ENCODE measurements at places on chromosomes 6 and 20.

DNA sequence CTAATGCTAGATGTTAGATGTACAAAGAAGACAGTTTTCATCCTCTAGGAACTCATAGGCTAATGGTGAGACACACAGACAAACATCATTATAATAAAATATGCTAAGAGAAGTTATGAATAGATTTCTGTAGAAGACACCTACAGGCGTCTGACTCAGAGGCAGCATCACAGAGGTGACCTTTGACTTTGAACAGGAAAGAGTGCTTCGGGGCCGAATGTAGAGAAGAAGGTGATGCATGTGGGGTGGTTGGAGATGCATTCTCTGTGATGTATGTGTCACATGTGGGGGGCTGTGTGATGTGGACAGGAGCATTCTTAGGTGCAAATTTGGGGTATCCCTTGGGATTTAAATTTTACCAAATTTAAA, 6.8 kb downstream of the GUCA1A start:
- DNase-seq: no peak

DNA sequence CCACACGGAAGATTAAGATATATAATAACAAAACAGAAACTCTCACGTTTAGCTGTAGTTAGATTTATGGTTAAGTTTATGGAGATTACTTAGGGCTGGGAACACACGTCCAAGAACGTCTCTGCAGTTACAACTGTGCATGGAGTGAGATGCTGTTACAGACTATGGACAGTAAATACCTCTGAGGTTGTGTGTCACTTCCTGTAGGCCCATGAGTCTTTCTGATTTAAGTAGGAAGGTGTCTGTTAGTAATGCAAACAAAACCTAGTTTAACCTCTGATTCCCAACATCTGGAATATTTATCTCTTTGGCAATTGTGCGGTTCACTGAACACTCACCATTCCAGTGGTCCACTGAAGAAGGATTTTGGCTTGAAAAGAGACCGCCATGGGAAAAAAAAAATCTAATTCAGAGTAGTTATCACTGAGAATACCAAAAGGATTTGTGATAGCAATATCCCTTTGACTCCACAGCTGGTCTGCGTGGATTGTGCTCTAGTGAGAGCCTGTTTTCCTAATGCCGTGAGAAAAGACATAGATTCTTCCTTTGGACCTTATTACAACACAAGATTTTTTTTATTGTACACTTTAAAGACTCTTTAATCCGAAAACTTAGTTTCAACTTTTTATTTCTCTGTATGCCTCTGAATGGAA, 478.2 kb upstream of the CITED2 start:
- no peak for DNase-seq

DNA sequence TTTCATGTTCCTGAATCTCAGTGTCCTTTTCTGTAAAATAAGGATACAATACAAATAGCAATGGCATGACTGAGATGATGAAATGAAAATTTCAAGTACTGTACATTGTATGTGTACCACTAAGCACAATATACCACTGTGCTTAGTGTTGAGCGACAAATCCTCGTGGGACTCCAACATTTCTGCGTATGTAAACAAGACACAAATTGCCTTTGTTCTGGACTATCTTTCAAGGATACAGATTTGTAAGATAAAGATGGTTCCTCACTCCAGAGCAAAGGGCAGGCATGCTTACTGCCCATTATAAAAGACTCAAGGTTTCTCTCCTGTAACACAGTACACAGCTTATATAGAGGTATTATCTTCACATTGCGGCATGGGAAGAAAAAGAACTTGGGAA, 6.0 kb downstream of the RARS2 start:
- no peak for DNase-seq

DNA sequence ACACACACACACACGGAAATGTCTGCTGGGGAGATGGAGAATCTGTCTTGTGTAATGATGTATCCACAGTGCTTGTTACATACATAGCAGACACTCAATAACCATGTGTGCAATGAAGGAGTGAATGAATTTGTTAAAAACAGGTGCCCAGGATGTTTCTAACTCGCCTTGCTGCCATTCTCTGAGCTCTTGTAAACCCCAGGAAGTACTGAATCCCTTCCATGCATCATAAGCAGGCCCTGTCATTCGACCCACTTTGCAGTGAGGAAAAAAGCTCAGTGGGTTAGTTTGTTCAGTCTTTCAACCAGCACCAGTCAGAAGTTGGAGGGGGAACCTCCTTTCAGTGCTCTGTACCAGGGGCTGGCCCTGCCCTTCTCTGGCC, 1.4 kb upstream of the KCNK5 start:
- no peak for DNase-seq

DNA sequence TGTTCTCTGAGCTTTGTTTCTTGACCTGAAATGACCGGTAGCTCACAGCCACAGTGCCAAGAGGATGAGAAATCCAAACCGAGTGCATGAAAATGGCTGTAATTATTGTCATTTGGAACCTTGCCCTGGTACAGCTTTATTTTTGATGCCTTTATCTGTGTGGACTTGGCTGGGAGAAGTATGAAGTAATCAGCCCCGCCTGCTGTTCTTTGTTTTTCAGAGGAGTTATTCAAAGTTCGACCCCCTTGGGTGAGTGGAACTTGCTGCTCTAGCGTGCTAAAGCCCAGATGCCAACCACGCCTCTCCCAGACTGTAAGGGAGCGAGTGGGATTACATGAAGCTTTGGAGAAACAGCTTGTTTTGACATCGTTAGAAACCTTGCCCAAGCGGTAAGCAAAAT, 48.3 kb downstream of the ECT2L start:
- DNase-seq: no peak

DNA sequence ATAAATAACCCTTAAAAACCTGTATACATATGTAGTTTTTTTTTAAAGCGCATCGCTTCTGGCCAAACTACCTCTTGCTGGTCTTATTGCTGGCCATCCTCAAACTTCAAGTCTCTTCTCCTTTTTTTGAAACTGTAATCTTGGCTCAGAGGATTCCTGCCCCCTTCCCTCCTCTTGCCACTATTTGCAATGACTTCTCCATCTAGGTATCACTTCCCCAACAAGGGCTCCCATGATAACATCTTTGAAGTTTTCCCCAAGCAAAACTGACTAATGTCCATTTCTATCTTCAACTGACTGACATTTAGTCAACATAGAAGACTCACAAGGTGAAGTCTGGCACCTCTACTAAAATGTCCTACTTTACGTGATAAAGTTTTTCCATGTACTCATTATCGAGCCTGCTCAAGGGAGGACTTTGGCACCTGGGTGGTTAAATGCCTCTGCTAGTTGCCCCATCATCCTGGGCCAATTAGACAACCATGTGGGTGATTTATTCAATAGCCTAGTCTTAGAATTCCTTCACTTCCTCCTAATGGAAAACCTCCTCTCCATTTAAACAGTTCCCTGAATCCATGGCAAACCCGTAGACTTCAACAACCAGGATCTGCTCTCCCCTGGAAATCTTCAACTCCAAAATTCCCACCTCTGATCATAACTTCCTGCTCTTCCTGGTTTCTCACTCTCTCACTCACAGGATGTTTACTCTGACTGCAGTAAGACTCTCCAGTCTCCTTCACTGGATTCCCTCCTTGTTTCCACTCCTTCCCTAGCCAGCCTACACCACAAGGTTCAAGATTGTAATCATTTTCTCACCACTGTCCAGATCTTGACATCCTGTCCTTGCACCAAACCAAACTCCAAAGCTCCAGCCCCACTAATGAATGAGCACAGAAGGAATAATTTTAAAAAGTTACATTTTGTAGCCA, 9.4 kb upstream of the PLAGL1 start:
- no peak for DNase-seq

DNA sequence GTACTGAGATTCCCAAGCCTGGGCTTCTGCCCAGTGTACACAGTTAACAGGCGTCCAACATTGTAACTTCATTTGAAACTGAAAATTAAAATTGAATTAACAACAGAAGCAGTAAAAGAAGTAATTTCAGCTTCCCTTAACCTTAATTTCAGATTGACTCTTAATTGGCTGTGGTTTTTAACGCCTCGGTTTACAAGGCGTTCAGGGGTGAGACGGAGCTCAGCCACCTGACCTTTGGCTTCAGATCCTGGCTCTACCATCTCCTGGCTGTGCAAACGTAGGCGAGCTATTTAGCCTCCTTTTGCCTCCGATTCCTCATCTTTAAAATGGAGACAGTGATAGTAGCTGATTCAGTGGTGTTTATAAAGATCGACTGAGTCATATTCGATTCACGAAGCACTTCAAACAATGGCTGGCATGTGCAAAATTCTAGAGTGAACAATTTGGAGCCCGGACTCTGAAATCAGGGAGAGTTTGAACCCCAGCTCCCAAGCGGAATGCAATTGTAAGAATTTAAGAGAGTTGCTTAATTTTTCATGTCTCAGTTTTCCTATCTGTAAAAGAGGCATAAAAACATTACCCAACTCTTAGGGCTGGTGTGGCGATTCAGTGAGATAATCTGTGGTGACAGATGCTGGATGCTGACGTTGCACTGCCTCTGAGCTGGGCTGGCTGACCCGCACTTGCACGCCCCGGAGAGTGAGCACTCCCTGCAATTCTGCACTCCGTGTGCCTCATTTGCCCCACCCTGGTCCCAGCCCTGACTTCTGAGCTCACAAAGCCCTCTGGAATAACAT, 23.5 kb upstream of the OCSTAMP start:
- DNase-seq: no peak

DNA sequence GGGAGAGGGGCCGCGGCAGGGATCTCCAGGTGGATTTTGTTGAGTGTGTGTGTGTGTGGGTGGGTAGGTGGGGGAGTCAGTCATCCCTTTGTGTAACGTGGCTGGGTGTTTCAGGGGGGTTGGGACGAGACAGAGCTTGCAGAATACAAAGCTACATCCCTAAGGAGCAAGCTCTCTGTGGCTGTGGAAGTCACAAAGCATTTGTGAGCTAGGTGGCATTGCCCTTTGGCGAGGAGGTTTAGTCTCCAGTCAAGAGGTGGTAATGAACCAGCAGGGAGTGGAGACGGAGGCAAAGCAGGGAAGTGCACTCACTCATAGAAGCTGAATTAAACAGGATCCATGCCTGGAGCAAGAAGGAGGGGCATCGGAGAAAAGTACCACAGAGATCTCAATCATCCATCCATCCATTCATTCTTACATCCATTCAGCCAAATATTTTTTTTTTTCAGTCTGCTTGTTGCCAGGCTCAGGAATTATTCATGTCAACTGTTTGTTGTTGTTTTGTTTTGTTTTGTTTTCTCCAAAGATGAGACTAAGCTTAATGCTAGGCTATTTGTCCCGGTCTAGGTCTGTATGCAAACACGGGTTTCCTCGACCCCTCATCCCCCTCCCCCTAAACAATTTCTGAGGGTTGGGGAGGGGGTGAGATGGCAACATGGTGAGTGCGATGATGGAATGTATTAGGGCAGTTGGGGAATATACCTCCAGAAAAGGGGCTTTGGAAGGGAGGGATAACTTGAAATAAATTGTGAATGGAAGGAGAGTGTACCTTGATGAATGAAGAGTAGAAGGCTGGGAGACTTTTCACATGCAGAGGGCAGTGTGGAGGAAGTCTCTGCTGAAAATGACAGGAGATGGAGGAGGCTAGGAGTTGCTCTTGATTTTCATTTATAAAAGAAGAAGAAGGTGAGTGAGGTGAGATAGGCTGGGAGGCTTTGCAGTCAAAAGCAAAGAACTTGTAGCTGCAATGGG, 1.0 kb downstream of the HCRTR2 start:
- DNase-seq: no peak

DNA sequence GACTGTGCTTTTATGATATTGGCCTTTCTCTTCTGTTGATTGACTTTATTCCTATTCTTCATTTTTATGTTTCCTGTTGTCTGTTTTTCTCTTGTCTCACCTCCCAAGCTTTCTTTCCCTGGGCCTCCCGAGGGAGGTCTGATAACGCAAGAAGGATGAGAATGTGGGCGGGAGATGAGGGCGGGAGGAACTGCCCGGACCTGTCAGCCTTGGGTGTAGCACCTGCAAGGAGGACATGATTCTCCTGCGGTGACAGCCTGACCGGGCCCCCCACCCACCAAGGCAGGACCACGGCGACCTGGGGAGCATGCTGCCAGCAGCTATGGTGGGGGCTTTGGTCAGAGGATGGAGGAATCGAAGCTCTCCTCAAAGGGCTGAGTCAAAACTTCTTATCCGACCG, 86.9 kb downstream of the PLEKHG1 start:
- DNase-seq: no peak

- no peak for DNase-seq
Measured at GRCh38 chr20:33594743-33595142, 67.4 kb upstream of the C20orf144 start.

GRCh38 chr6:53767941-53768340, 26.9 kb upstream of the LRRC1 start:
- no peak for DNase-seq

DNA sequence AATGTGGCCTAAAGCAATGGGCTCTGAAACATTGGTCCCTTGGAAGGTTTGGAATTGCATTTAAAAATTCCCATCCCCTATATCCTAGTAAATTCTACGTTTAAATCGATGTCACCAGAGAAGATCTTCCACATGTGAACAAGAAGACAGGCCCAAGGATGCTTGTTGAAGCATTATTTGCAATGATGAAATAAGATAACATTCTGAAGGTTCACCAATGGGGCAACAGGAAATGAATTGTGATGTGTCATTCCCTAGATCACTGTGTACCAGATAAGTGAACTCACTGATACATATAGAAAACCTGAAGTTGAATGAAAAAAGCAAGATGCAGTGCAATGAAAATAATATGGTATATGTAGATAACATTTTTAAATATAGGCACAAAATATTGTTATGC, 464.3 kb upstream of the BTBD3 start:
- DNase-seq: no peak

GRCh38 chr20:14724468-14724867, 387.1 kb upstream of the FLRT3 start:
- no peak for DNase-seq

GRCh38 chr6:63295553-63296194, 24.1 kb downstream of the LGSN start:
- DNase-seq: no peak

GRCh38 chr6:74431873-74432580, 736.0 kb downstream of the CD109 start:
- DNase-seq: no peak

DNA sequence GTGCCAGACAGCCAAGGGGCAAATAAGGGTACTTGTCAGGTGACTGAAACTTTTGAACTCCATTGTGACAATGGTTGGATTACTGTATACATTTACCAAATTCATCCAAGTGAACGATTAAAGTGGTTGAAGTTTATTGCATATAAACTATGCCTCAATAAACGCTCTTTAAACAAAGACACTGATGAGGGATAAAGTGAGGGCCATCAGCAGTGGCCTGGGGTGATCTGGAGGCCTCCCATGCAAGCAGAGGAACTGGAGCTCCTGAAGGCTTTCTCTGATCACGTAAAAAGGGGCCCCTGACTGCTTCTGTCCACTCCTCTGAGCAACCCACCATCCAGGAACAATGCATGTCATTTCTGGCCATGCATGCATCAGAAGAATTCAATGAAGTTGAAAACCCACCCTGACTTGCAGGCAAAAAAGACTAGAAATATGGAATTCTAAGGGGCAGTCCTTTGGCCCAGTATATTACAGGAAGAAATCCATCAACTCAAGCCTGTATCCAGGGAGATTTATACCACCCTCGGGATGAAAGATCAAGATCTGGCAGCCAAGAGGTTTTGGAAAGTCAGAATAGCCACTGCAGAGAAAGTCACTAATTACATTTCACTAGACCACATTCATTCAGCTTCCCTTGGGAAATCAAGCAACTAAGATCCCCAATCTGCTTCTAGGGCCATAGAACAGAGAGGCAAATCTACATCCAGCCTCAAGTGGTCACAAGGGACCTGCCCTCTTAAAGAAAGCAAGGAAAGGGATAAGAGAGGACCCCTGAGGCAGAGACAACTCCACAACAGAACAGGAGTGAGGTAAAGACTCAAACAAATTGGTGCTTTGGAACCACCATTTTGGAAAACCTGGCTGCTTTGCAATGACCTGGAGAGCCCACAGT, 31.7 kb upstream of the RAB22A start:
- no peak for DNase-seq

GRCh38 chr6:2611092-2611491, 139.6 kb downstream of the MYLK4 start:
- no peak for DNase-seq
